GM20000 (cell line): ENCODE measurements at places on chromosomes 7 and 10.

DNA sequence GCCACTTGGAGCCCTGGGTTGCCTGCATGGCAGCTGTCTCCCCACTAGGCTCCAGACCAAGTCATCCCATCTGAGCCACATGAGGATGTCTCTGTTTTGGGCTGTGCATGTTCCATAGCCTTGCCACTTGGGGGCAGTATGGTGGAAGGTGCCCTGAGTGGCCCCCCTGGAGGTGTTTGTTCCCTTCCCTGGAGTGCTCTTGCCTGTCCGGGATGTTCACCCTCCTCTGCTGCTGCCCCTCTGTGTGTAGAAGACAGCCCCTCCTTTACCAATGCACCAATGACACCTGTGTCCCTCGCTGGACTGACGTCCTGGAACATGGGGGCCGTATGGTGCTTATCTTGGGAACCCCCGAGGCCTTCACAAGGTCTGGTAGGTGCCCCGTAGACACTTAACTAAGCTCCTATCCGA, 100.2 kb downstream of the ACTR3B start:
- DNase-seq: no peak

GRCh38 chr10:61882621-61883370, 18.7 kb upstream of the ARID5B start:
- DNase-seq: no peak

DNA sequence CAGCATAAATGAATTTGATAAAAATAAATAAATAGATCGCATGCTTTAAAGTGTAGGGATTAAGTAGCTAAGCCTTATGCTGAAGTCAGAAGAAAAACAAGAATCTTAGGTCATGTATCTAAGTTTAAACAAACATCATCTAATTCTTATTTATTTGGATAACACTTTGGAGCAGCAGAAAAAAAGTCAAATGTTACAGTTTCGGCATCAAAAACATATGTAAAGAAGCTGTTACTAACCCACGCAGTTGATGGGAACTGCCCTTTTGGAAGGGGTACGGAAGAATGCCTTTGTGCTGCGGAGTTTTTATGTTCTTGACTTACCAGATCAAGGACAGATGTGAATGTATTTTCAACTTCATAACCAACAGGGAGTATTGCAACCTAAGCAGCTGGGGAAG, 37.3 kb upstream of the HABP2 start:
- no peak for DNase-seq

GRCh38 chr10:12748186-12748585, 253.3 kb downstream of the CCDC3 start:
- DNase-seq: no peak

- DNase-seq: no peak
These were observed 138.9 kb downstream of the ARHGAP22 start for GRCh38 chr10:48465860-48466521.

- no peak for DNase-seq
These were observed 155.0 kb downstream of the SKAP2 start for GRCh38 chr7:26709210-26709990.

GRCh38 chr10:123574109-123574698, 92.0 kb upstream of the GPR26 start:
- no peak for DNase-seq

DNA sequence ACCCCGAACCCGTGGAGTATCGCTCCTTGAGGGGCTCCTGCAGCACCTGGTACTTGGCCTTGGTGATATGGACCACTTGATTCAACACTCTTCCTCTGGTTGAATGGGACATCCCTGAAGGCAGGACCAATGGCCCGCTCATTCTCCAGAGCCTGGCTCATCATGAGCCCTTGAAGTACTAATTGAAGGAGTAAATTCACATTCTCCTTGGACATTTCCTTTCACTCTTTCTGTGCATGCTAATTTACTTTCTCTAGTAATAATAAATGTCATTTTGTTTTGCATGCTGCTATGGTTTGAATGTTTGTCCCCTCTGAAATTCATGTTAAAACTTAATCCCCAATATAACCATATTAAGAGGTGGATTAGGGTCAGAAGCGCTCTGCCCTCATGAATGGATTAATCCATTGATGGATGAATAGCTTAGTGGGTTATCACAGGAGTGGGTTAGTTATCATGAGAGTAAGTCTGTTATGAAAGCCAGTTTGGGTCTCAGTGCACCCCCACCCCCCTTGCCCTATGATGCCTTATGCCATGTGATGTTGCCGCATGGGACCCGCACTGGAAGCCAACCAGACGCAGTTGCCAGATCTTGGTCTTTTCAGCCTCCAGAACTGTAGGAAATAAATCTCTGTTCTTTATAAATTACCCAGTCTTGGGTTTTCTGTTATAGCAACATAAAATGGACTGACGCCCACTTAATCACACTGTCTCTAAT, 23.8 kb downstream of the FGFBP3 start:
- no peak for DNase-seq

- no peak for DNase-seq
These were observed 27.9 kb upstream of the PLXNA4 start for GRCh38 chr7:132604121-132604520.

- DNase-seq: no peak
These were observed 16.8 kb downstream of the RASGEF1A start for GRCh38 chr10:43249962-43250614.

GRCh38 chr10:104170610-104171254, 48.8 kb downstream of the SFR1 start:
- DNase-seq: no peak

DNA sequence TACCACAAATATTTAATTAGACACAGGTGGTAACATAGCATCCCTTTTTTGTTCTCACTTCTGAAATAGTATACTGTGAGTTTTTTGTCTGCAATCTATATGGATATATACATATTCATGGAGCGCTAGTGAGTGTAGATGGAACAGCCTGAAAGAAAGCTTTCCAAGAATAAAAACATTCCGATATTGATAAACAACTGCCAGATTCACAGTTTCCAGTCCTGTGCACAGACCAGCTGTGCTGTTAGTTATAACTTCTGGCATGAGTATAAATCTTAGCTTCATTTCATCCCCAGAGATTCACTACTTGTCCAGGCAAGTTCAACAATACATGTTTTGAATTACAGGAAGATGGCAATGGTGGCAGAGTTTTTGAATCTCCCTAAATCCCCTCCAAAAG, 467.1 kb upstream of the STEAP1 start:
- no peak for DNase-seq

DNA sequence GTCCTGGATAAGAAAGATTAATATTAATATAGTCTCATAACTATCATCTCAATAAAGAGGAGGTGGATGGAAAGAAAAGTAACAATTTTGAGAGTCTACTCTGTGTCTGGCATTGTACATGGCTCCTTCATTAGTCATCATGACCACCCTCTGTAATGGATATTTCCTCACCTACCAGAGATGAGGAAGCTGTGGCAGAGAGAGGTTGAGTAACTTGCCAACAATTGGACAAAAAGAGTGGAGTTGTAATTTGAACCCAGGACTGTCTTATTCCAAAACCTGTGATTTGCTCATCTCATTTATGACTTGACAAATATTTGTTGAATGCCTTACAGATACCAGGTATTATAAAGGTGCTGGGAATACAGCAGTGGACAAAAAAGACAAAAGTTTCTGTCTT, 2.1 kb upstream of the IDE start:
- DNase-seq: no peak

- DNase-seq: no peak
These were observed 155.2 kb upstream of the BMPER start for GRCh38 chr7:33750177-33750576.

DNA sequence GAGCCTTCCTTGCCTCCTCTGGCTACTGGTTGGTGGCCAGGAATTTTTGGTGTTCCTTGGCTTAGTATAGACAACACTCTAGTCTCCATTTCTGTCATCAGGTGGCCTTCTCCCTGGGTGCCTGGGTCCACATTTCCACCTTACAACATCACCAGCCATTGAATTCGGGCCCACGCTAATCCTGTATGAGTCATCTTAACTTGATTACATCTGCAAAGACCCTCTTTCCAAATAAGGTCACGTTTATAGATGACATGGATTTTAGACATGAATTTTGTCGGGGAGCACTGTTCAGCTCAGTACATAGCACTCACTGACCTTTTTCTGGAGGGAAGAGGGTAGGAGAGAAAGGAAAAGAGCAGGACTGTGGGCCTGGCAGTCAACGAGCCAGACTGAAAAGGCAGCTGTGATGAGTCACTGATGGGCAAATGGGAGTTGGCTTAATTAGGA, 39.4 kb downstream of the MMRN2 start:
- no peak for DNase-seq

DNA sequence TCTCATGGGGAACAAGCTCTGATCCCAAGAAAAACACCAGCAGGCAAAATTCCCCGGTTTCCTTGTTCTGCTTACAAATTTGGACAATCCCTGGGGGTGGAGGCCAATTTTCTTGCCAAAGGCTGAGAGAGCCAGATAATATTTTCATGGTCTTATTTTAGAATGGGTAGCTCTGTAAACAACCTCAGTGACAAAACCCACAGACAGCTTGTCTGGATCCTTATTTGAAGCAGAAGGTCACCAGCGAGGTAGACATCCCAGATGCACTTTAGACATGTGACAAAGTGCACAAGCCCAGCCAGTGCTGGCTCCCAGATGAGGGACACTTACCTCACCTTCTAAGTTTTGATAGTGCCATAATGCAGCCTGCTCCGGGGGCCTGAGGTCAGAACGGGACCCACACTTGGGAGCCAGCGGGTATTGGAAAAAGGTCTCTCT, 102.6 kb upstream of the DDC start:
- no peak for DNase-seq

- DNase-seq: no peak
These were observed 5.8 kb downstream of the NUDT13 start for GRCh38 chr10:73116017-73116416.
